ENCODE measurements at places on chromosomes 6 and 20.

DNA sequence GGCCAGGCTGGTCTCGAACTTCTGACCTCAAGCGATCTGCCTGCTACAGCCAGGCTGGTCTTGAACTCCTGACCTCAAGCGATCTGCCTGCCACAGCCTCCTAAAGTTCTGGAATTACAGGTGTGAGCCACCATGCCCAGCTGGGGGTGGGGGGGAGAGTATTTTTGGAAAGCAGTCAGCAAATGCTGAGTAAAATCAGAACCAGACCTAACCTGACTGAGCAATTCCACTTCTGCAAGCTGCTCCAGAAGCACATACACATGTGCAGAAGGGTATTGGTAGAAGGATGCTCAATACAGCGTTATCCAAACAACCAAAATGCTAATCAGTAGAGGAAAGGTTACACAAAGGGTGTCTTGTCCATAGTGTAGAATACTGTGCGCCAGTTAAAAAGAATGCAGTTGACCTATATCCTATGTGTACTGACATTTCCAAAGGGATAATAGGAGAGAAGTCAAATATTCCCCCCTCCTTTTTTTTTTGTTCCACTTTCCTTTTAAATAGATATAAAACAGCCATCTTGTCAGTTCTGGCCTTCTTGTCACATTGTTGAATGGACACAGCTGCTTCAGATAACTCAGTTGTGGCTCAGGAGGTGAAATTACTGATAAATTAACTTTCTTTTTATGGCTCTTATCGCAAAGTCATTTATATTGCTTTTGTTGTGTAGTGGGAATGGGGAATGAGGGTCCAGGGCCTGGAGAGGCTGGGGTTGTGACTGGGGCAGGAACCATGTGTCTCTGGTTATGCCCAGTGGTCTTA is 74.6 kb downstream of the DTD1 start:
- no peak for DNase-seq

DNA sequence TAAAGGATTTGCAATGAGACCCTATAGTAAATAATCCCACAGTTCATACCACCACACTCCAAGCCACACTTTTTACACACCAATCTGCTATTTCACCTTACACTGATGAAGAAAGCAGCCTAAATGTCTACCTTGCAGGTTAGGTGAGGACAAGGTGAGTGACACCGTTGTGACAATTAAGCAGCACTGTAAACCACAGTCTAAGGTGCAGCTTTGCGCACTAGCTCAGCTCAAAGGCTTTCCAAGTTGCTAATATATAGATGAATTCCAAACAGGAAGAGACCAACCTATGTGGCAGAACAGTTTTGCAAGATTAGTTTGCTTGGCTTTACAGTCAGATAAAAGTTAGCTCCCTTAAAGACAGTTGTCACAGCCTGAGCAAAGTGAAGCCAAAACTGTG is 429.5 kb upstream of the MARCKS start:
- no peak for DNase-seq

DNA sequence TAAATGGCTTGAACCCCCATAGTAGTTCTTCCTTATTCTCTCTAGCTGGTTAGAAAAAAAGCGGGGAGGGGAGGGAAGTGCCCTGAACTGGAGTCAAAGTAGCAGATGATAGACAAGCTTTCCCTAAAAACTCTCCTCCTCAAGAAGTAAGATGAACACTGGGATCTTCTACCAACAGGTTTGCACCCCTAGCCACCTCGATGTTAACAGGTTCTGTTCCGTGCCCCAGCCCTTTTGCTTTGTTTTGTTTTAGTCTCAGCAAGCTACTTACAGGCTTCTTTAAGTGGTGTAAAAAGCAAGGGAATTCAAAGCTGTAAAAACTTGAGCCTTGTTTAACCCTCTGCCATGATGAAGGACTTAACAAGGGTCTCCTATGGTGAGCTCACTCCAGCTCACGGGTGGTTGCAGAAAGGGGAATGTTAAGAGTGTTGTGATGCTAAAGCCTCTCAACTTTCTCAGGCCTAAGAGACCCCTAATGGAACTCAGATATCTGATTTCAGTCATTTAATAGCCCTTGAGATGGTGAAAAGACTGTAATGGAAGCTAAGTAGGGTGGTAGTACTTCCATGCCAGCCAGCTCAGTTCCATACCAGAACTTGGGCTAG is 106.0 kb downstream of the FOXO3 start:
- no peak for DNase-seq

DNA sequence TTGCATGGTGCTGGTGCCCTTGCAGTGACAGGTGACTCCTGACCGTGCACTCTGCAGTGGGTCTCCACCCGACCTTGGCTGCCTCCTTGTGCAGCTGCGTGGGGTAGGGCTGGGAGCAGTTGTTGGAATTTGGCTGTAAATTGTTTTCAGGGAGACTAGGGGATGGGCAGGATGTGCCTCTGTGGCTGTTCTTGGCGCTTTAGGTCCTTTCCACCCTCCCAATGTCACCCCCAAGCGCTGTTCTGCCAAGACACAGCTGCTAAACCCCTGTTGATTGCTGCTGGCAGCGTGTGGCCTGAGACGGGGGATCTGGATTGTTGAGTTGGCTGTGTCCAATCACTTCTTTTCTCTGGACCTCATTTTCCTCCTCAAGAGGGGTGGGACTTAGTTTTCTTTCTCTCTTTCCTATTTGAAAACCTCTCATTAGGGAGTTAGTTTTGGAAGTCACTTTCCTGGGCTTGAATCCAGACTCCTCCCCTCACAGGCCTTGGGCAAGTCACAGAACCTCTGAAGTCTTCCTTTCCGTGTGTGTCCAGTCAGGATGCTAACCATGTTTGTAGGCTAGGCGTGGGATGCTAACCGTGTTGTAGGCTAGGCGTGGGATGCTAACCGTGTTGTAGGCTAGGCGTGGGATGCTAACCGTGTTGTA is 8.5 kb downstream of the IGF2R start:
- no peak for DNase-seq

- no peak for DNase-seq
Observed at GRCh38 chr20:33191955-33192354, 24.0 kb downstream of the BPIFA2 start.

GRCh38 chr6:169939554-169940164 is 188.2 kb downstream of the ERMARD start:
- no peak for DNase-seq

GRCh38 chr6:151784441-151785214 is 22.9 kb upstream of the ESR1 start:
- DNase-seq = no peak

GRCh38 chr20:17525650-17526049 is 5.5 kb downstream of the BFSP1 start:
- DNase-seq = no peak

- DNase-seq = no peak
Observed at GRCh38 chr6:53189554-53189953, 40.9 kb upstream of the GCM1 start.

DNA sequence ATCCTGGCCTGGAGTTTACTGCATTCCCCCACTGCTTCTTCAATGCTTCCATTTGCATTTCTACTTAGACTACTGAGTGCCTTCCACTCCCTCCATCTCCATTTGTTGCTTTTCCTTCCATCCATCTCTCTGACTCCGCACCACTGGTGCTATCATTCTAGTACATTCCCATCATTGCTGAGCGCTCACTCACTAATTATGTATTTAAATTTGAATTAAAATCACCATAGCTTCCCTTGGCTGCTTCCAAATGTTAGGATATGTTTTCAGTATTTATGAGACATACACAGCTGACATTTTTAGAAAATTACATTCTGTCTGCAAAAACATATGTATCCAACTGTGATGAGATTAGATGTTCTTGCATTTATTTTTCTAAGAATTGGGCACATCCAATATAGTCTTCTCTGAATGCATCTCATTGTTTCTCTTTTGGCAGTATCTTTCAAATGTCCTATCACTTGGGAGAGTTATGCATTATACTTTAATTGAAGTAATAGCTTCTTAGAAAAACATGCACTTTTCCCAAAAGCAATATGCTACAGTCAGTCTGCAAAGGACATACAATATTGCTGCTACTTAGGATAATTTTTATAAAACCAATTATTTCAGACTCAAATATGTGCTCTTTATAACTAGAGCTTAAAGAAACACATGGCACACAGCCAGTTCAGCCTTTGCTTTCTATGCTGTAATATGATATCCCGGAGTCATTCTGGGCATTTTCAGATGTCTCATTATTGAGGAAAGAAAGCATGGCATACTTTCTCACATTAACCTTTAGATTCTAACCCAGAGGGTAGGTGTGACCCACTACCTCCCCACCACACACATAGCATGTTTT is 12.1 kb upstream of the COL21A1 start:
- DNase-seq = no peak

DNA sequence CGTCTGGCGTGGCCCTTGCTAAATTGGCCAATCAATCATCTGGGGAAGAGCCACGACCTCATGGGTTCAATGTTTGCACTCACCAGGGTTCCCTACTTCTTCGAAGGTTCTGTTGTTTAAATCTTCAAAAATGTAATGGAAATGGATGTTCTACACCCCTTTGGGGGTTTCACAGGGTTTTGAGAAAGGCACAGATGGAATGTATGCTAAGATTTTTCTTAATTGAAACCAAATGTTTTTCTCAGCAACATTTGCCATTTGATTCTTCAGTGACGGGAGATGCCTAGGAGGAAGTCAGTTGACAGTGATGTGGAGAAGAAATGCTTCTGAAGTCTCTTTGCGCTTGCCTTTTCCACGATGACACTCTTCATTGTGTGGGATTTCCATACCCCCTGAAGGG is 312.3 kb downstream of the ESR1 start:
- DNase-seq = no peak

- no peak for DNase-seq
Observed at GRCh38 chr6:65229825-65230224, 477.2 kb downstream of the EYS start.

DNA sequence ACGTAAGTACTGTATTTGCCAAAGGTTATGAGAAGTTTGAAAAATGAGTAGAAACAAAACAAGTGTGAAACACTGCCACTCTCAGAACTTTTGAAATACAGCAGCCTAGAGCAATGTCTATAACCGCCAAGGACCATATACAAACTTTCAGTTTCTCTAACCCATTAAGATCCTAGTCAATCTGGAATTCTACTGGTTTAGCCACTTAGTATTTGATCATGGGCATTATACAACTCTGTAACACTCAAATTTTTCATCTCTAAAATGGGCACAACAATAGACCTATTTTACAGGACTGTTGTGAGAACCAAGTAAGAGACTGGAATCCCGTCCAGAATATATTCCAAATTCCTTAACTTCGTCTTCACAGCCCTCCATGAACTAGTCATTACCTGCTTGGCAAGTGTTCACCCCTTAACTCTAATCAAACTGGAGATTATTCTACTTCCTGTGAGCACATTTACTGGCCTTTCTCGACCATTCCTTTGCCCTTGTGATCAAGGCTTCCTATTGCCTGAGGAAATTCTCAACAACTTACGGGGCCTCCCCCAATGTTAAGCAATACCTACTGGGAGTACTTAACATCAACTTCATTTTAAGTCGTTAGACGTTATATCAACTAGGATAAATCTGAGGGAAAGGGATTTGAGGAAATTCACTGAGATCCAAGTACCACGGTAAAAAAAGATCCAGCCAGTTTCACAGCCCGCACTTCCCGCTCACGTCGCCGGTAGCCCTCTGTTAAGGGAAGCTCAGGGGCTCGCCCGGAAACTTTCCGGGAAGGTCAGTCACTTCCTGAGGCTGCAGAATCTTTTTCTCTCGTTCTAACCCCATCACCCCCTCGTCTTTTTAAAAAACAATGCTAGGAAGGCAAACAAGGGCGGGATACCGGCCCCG is 1.1 kb downstream of the EIF2S2 start:
- DNase-seq = no peak

Data from sciatic nerve (tissue), 2 donors.